ENCODE measurements at places on chromosomes 3 and 15.

GRCh38 chr3:196194542-196194915 is 16.7 kb downstream of the ZDHHC19 start:
- peak; percentile 92 for DNase-seq

GRCh38 chr3:128362026-128362965 is 104.4 kb downstream of the DNAJB8 start:
- no peak for DNase-seq

DNA sequence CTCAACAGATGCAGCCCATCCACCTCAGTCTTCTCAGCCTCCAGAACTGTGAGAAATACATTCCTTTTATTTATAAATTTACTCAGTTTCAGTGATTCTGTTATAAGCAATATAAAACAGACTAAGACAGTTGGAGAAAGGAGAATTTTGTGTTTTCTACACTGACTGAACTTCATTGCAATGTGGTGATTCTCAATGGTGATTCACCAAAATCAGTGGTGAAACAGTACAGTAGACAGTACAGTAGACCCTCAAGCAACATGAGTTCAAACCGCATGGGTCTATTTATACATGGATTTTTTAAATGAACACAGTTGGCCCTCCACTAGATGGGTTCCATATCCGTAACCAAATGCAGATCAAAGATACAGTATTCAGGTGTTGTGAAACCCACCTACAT is 403.1 kb upstream of the TGFBR2 start:
- no peak for DNase-seq

DNA sequence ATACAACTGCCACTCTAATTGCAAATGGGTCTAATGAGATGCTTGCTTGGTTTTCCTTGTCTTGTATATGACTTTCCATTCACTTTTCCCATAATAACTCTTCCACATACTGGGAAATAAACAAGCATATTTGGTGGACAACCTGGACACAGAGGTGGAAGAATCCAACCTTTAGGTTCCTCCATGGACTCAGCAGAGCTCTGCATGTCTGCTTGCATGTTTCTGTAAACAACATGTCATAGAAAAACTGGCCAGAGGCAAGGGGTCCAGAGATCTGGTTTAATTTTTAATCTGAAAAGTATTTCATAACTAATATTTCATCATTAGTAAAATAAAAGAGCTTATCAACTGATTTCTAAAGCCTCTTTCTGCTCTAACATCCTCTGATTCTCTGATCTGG is 30.2 kb downstream of the GOLIM4 start:
- DNase-seq: no peak

GRCh38 chr15:72735111-72735510 is 48.4 kb downstream of the ADPGK start:
- DNase-seq: no peak

- DNase-seq: peak; percentile 36
Observed at GRCh38 chr3:177810162-177810623, 612.9 kb upstream of the TBL1XR1 start.

DNA sequence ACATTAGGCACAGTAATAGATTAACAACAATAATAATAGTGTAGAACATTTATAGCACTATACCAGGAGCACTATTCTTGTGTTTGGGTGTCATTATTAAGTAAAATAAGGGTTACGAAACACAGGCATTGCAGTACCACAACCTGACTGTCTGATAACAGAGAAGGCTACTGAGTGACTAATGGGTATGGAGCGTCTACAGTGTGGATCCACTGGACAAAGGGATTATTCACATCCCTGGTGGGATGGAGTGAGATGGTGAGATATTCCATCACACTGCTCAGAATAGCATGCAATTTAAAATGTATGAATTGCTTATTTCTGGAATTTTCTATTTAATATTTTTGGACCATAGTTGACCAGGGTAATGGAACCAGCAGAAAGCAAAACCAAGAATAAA is 18.2 kb downstream of the MINDY4B start:
- peak; percentile 24 for DNase-seq

DNA sequence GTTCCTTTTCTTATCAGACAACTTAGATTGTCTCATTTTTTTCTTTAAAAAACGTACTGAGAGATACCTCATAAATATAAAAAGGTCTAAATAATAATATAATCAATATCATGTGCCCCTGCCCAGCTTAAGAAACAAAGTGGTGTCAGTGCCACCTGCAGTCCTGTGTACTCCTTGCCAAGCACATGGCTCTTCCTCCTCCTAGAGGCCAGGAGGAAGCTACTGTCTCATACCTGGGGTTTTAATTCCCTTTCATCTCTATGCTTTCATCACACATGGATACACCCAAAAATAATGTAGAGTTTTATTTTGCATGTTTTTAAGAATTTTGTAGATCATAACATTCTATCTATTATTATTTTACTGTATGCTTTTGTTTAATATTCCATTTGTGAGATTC is 98.6 kb upstream of the C15orf61 start:
- DNase-seq: no peak

DNA sequence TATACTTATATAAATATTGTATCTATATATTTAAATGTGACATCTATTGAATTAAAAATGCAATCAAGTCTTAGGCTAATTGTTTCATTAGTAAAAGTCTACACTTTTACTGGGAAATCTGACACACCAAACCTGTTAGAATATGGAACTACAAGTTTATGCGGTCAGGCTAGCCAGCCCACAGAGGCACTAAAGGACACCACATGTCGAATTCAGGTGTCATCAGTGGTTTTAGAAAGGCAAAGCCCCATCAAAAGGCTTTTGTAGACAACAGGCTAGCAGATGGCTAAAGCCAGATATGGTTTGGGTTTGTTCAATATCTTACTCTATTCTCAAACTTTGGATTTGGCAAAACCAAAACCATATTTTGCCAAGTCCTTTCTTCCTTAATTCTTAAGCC is 411.0 kb downstream of the MECOM start:
- no peak for DNase-seq

- peak; percentile 10 for DNase-seq
Observed at GRCh38 chr3:38984110-38984509, 67.6 kb downstream of the SCN11A start.

- no peak for DNase-seq
Observed at GRCh38 chr3:176395240-176395639, 802.0 kb downstream of the TBL1XR1 start.

DNA sequence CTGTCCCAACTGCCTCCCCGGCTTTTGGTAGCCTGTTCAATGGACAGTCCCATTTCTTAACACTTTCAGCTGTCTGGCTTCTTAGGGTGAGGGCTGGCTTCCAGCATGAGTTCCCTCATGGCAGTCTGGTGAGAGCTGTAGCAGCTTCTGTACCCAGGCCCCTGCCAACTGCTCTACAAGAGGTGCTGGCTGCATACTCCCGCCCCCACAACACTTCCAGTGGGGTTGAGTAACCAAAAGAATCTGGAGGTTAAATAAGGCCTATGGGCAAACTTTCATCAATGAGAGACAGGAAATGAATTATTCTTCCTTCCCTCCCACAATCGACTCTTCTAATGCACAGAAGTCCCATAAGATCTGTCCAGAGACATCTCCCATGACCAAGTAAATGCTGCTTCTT is 145.0 kb downstream of the NEK10 start:
- DNase-seq: no peak

GRCh38 chr15:25761971-25762662 is 101.0 kb downstream of the ATP10A start:
- DNase-seq: peak; percentile 25

DNA sequence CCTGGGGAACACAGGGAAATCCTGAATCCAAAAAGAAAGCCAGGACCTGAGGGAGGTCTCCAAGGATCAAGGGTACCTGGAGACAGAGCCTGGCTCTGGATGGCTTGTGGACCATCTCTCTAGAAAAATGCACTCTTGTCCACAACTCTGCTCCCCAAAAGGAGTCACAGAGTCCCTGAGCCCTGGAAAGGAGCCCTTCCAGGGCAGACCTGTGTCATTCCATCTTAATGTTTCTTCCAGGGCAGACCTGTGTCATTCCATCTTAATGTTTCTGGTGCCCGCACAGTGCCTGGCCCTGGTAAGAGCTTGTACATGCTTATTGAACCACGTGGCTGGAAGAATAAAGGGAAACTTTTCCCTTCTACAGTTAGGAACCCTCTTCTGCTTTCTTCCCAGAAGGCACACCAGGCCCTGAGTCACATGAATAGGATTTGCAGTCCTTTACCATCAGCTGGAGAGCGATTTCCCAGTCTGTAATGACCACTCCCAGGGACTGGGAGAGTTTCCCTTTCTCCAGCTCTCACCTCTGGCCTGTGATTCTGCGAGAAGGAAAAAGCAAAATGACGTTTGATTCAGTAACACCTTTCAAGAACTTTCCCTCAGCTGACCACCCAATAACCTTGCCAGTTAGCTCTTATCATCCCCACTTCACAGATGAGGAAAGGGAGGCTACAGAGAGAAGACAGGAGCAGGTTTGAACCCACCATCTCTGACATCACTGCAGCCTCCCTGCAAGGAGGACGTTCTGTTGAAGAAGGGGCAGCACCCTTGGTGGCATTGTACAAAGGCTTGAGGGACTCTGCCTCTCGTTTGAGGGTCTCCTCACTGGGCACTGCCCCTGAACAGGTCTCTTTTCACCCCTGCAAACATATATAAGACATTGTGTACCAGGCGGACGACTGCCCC is 35.8 kb upstream of the SLCO2A1 start:
- DNase-seq: no peak

Data from hematopoietic multipotent progenitor cell treated with erythropoietin and hydrocortisone succinate and interleukin-3 and kit ligand, for 6 days (in vitro differentiated cells).